Activated T-helper 1 cell treated with anti-CD3 and anti-CD28 coated beads, Interleukin-12 subunit alpha, Interleukin-12 subunit beta, Interleukin-2, Interleukin-4 antibody, amounts not matched to agents 30 ng/mL and 10 ng/mL and 1 ng/mL, durations not matched to agents 14 hours and 24 hours and 36 hours (primary cell): ENCODE measurements at places on chromosomes 16 and 17. TPM values are rescaled to one million over a fixed set of nuclear protein-coding genes. Genes with fewer than 3 reads are reported as not detected.

Gene CTRL
- 5.5 and 6.9 TPM in 2 replicates for total RNA-seq

Gene TLE7
- not detected in 2 replicates for total RNA-seq

Gene KRT39
- not detected in 2 replicates for total RNA-seq

Gene NOTUM
- 1.5 and 2.4 TPM in 2 replicates for total RNA-seq

Gene APOH
- not detected in 2 replicates for total RNA-seq

Gene RAB34
- 17.6 and 18.2 TPM in 2 replicates for total RNA-seq

Gene HNF1B
- 3.2 and 3.6 TPM in 2 replicates for total RNA-seq

Gene TBC1D26
- 0.05 TPM in 1 of 2 replicates, not detected in the other for total RNA-seq

Gene NDUFAB1
- 146 and 148 TPM in 2 replicates for total RNA-seq

Gene NATD1
- 1.6 and 1.7 TPM in 2 replicates for total RNA-seq

Gene KRT27
- total RNA-seq: not detected in 2 replicates

Gene SAMD14
- 1.6 and 3.6 TPM in 2 replicates for total RNA-seq

Gene GDPD3
- total RNA-seq: 4.3 and 6.3 TPM in 2 replicates

Gene RAB11FIP4
- 28.7 and 29.8 TPM in 2 replicates for total RNA-seq

Gene FBXO39
- total RNA-seq: 0.29 TPM in 1 of 2 replicates, not detected in the other

Gene ABCC6
- not detected in 2 replicates for total RNA-seq

Gene WFDC1
- not detected in 2 replicates for total RNA-seq

Gene ZSCAN10
- 0.07 TPM in 1 of 2 replicates, not detected in the other for total RNA-seq

Gene CCL7
- not detected in 2 replicates for total RNA-seq

Gene PERCC1
- total RNA-seq: not detected in 2 replicates

Gene BLMH
- 64.8 and 64.9 TPM in 2 replicates for total RNA-seq

Gene FDXR
- 20.1 and 21.5 TPM in 2 replicates for total RNA-seq

Gene PPY
- not detected in 2 replicates for total RNA-seq

Gene FAM83G
- 13.0 and 13.2 TPM in 2 replicates for total RNA-seq

Gene NOG
- not detected in 2 replicates for total RNA-seq

Gene MMP2
- total RNA-seq: not detected in 2 replicates

Gene MT1A
- total RNA-seq: 0.60 and 4.1 TPM in 2 replicates

Gene MMP28
- not detected in 2 replicates for total RNA-seq

Gene CNEP1R1
- total RNA-seq: 21.9 and 22.7 TPM in 2 replicates

Gene TPSAB1
- not detected in 2 replicates for total RNA-seq

Gene TEX19
- 0.10 TPM in 1 of 2 replicates, not detected in the other for total RNA-seq

Gene TMC7
- total RNA-seq: 0.05 TPM in 1 of 2 replicates, not detected in the other

Gene TMC8
- 234 and 239 TPM in 2 replicates for total RNA-seq

Gene SPAG5
- total RNA-seq: 81.9 and 83.1 TPM in 2 replicates

Gene CLEC19A
- not detected in 2 replicates for total RNA-seq

Gene IL34
- not detected in 2 replicates for total RNA-seq

Gene FBF1
- total RNA-seq: 19.4 and 20.0 TPM in 2 replicates

Gene TAT
- not detected in 2 replicates for total RNA-seq

Gene PLCD3
- 2.4 and 4.3 TPM in 2 replicates for total RNA-seq

Gene SOST
- not detected in 2 replicates for total RNA-seq

Gene NDUFB10
- total RNA-seq: 134 and 138 TPM in 2 replicates

Gene CLEC18A
- total RNA-seq: 0.39 and 0.67 TPM in 2 replicates

Gene ACSM2A
- total RNA-seq: not detected in 2 replicates

Gene ABCA8
- total RNA-seq: not detected in 2 replicates

Gene DPH1
- 49.4 and 61.3 TPM in 2 replicates for total RNA-seq

Gene NPIPB6
- 2.6 and 4.1 TPM in 2 replicates for total RNA-seq

Gene PPP1R27
- total RNA-seq: not detected in 2 replicates

Gene GPRC5C
- total RNA-seq: 0.86 TPM in 1 of 2 replicates, not detected in the other

Gene RGS11
- total RNA-seq: 0.18 and 0.29 TPM in 2 replicates

Gene GOSR2
- total RNA-seq: 59.4 and 62.7 TPM in 2 replicates

Gene IRX3
- 1.1 and 1.4 TPM in 2 replicates for total RNA-seq

Gene MYH4
- not detected in 2 replicates for total RNA-seq

Gene TCAP
- total RNA-seq: 0.96 and 1.4 TPM in 2 replicates

Gene SPATA22
- not detected in 2 replicates for total RNA-seq

Gene DOC2A
- 2.0 and 2.3 TPM in 2 replicates for total RNA-seq

Gene KCNJ16
- not detected in 2 replicates for total RNA-seq

Gene PRKCB
- total RNA-seq: 100 and 109 TPM in 2 replicates

Gene TP53TG3
- not detected in 2 replicates for total RNA-seq

Gene CDH5
- not detected in 2 replicates for total RNA-seq

Gene USP43
- not detected in 2 replicates for total RNA-seq
